Glutamatergic neuron (in vitro differentiated cells): ENCODE measurements at places on chromosomes 6 and 20.

- no peak for DNase-seq
Measured at GRCh38 chr6:71190809-71191208, 97.8 kb upstream of the OGFRL1 start.

GRCh38 chr6:66849843-66850242 is 1142.8 kb upstream of the EYS start:
- no peak for DNase-seq

DNA sequence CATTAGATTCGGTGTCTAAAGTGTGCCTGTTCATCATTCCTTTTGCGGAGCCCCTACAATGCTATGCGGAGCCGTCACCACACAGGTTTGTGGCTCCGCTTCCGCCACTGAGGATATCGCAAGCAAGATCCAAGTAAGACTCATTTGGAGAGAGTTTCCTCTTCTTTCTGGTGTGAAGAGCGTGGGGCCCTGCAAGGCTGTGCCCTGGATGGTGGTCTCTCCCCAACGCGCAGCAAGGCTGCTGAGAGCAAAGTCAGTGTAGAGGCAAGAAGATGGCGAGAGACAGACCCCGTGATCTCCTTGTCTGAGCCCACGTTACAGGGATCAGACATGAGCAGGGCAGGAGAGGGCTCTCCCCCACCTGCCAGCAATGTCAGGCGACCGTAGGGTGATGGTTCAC is 96.3 kb upstream of the AFDN start:
- DNase-seq: no peak

- DNase-seq: no peak
Measured at GRCh38 chr6:127177030-127177922, 58.8 kb downstream of the RSPO3 start.

DNA sequence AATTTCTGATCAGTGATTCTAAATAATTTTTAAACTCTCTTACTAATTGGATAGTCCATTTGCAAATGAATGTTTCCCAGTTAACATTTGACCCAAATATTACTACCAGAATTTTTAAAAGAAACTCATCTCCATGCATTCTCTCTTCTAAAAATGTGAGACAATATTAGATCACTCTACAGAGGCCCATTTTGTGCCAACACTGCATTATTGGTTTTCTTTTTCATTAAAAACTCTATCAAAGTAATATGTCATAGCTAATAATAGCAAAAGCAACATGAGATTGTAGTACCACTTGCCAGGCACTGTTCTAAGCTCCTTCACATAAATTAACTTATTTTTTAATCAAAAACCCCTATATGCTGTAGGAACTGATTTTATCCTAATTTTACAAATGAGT is 345.6 kb upstream of the PLCB4 start:
- no peak for DNase-seq

DNA sequence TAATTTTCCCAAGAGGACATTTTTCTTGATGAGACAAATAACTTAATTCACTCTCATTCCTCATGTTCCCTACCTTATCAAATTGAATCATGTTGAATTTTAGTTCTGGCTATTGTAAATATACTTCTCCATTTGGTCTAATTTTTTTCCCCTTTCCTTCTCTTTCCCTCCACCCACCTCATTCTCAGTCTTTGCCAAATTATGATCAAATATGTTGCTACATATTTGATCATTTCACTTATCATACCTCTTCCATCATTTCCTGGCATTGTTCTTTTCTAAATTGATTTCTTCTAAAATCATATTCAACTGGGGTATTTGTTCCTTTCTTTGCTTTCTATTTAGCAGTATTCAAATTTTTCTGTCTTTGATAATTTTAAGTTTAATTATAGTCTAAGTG is 52.3 kb downstream of the HDGFL1 start:
- DNase-seq: no peak

GRCh38 chr6:37289931-37290330 is 32.0 kb upstream of the TMEM217 start:
- DNase-seq: no peak

GRCh38 chr20:20333866-20334265 is 34.0 kb upstream of the INSM1 start:
- no peak for DNase-seq

DNA sequence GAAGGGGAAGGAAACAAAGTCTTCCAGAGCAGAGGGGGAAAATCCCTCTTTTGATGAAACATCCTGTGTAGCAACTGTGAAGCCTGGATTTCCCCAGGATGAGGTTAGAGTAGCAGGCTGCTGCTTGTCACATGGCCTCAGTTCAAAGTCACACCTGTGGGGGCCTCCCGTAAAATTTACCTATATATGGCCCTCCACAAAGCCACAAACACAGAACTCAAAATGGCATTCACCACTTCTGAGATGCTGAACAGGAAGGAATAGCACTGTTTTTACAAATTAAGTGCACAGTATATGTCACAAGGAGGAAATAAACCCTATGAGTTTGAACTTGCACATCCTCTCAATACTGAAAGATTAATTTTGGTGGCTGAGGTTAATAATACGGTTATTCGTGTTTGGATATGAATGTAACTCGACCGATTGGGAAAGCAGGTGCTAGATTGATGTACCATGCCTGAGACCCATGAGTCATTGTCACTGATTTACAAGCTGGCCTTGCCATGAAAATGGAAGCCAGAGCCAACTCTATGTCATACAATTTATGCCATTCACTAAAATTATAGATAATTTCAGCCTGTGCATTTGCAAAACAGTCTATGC is 70.6 kb downstream of the SGK1 start:
- DNase-seq: no peak

DNA sequence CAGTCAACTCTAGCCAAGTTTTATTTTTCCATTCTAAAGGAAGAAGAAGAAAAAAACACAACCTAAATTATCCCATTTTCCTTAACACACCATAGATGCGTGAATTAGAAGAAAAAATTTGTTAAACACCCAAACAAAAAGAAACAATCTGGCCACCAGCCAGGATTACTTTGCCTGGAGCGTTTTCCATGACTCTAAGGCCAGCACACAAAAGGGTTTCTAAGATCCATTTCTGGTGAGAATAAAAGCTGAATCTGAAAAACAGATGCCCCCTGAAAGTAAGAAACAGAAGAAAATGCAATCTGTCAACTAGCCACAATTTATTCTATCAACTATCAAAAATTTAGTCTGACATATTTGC is 267.2 kb upstream of the SULF2 start:
- no peak for DNase-seq

DNA sequence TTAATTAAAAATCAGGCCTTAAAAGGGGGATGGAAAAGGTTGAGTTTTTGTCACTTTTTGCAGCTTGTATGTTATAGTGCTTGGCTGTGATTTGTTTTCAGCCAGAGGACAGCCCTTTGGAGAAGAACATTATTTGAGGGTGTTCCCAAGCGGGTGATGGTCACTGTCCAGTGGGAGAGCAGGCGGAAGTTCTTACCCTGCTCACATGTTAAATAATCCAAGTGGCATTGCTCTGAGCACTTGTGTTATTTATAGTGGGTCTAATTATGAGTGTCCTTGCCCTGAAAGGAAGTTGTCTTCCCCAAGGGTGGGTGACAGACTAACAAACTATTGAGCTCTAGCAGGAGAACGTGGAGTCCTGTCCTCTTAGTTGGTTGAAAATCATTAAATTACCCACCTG is 49.5 kb downstream of the DOK5 start:
- no peak for DNase-seq

DNA sequence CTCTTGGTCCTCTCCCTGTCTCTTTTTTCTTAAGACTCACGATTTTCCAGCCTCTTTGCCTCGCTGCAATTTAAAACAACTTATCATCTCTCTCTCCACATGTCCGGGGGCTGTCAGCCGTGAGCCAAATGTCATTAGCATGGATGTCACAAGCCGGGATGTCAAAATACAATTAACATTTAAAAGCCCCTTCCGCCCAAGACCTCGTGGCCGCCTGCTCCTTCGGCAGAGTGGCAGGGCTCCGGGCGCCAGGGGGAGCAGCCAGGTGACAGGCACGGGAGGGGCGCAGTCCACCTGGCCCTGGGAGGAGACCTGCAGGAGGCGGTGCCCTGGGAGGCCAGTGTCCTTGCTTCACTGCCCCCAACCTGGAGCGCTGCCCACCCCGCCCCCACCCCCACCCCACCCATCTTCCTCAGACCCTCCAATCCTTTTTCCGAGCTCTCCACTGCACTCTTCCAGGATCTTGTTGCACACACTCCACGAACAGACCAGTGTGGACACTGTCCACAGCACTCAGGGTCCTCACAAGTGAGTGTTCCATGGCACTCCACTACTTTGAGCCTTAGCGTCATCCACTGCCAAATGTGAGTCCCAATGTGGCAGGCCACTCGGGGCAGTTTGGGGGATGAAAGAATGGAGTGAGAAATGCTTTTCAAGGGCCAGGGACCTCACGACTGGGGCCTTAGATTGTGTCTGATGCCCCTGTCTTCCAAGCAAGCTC is 5.6 kb upstream of the GRM4 start:
- no peak for DNase-seq

- DNase-seq: no peak
Measured at GRCh38 chr6:159978291-159979135, 9.6 kb downstream of the IGF2R start.

DNA sequence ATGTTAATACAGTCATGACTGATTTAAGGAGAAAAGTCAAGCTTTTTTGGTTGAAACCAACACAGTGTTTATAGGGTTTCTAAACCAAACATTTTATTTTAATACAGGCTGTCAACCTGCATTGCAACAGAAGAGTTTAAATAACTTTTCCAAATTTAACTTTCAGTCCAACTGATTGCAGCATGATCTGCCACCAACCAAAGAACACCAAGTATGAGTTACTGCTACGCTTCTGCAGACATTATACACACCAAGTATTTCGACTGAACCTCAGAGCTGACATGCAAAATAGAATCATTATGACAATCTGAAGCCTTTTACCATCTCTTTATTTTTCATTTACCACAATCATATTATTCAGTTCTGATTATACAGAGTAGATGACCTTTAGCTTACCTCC is 151.2 kb upstream of the DST start:
- DNase-seq: no peak

- peak; percentile 44 for DNase-seq
Measured at GRCh38 chr6:41577356-41578216, 31.4 kb downstream of the FOXP4 start.

DNA sequence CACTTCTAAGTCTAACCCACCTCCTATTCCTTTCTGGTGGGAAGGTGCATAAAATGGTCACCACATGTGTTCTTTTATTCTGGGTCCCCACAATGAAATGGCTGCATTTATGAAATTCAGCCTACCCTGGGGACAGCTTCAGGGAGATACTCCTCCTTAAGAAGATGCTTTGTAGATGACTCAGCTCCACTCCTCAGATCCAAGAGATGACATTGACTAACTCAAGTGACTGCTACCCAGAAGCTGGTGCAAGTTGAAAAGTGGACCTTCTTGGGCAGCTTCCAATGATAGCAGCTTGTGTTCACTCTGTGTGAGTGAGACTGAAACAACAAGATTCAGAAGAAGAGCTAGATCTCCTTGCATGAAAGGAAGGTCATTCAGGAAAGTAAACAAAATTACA is 113.4 kb downstream of the SCP2D1 start:
- no peak for DNase-seq

GRCh38 chr6:162435071-162435470 is 292.5 kb downstream of the PRKN start:
- DNase-seq: no peak

DNA sequence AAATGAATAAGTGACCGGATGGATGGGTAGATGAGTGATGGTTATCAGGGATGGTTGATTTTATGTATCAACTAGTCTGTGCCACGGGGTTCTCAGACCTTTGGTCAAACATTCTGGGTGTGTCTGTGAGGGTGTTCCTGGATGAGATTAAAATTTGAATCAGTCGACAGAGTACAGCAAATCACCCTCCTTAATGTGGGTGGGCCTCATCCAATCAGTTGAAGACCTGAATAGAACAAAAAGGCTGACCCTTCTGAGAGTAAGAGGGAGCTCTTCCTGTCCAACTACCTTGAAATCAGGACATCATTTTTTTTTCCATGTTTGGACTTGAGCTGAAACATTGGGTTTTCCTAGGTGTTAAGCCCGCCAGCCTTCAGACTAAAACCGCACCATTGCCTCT is 136.4 kb upstream of the ATXN1 start:
- DNase-seq: no peak

DNA sequence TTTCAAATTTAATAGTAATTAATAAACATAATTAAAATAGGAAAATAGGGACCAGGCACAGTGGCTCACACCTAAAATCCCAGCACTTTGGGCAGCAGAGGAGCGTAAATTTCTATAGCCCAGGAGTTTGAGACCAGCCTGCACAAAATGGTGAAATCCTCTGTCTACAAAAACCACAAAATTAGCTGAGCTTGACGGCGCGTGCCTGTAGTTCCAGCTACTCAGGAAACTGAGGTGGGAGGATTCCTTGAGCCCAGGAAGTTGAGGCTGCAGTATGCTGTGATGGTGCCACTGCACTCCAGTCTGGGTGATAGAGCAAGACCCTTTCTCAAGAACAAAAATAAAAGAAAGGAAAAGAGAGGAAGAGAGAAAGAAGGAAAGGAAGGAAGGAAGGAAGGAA is 1387.0 kb upstream of the ADGRB3 start:
- DNase-seq: no peak

GRCh38 chr6:104928141-104928540 is 28.8 kb upstream of the LIN28B start:
- no peak for DNase-seq

DNA sequence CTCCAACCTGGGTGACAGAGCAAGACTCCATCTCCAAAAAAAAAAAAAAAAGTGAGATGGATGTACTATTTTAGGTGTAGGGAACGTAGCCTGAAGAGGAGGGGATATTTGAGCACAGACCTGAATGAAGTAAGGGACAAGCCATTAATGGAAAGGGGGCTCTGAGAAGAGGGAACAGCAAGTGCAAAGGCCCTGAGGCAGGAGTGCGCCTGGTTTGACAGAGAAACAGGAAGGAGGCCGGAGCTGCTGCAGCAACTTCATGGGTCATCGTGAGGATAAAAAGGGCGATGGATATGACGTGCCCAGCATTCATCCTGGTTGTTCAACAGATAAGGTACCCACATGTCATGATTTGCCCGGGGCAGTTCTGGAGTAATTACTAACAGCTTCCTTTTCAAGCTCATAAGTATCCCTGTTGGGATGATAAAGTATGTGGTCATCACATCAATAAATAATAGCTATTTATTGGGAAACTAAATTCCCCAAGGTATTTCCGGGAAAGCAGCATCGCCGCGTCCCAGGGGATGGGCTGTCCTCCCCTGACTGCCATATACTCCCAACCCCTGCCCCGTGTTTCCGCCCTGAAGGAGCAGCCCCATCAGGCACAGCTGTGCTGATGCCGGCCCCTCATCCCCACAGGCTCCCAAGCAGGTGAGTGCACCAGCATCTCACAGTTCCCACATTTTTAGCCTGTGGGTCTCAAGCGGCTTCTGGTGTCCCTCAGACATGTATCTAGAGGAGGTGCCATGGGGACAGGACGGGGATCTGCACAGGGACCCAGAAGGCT is 43.4 kb downstream of the DLGAP4 start:
- DNase-seq: no peak

GRCh38 chr6:63295553-63296194 is 24.1 kb downstream of the LGSN start:
- DNase-seq: no peak

- DNase-seq: no peak
Measured at GRCh38 chr20:31446084-31446819, 5.8 kb downstream of the DEFB123 start.
